ENCODE measurements at places on chromosomes 5 and 9.

DNA sequence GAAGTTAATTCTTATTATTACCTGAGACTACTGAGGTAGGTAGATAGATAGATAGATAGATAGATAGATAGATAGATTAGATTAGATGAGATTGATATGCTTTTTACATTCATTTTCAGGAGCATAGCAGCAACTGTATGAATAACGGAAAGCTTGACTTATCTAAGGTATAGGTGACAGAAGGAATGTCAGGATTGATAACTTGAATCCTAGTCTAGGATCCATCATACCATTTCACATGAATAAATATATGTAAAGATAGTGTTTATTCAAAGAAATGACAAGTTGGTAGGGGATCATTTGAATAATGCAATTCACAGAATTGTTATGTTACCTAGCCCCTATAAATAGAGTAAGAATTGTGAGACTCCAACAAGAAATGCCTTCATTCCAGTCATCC, 1008.2 kb downstream of the CDH12 start:
- no peak for DNase-seq

GRCh38 chr9:20553558-20554149, 68.6 kb downstream of the MLLT3 start:
- DNase-seq, result no peak

DNA sequence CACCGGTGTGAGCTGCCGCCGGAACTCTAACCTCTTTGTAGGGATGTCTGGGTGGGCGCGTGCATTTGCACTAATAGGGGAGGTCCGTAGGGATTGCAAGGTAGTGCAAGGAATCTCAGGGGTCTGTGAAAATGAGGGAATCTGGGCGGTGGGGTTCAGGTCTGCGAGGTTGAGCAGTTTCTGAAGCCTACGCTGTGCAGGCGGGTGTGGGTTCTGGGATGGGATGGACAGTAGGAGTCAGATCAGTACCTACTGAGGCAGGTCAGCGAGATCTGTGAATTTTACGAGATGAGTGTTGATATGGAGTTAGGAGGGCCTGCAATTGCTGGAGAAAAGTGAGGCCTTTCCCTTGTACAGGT, 856 bp upstream of the ATOSB start:
- no peak for DNase-seq

GRCh38 chr5:78552729-78553342, 95.7 kb downstream of the LHFPL2 start:
- no peak for DNase-seq

GRCh38 chr9:89153232-89154017, 25.2 kb downstream of the SHC3 start:
- DNase-seq, result no peak

DNA sequence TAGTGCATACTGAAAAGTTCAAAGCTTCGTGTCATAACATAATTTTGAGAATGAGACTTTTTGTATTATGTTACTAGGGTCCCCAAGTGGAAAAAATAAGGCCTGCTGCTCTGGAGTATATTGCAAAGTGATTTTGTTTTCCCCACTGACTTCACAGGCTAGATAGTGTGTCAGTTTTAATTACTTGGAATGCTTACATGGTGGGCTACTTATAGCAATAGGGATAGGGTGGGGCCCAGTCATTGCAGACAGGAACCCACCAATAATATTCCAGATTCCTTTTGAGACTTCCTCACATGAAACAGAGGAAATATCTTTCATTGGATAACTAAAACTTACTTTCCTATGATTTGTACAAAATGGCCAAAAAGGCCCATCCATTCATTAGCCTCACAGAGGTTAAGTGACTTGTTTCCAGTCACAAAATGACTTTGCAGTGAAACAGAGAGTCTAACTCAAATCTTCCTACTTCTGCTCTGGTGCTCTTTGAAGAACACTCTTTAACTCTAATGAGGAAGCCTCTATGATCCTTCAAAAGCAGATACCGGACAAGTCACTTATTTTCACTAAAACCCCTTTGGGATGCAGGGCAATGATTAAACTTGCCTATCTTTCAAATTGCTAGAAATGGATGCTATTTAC, 16.2 kb upstream of the MEF2C start:
- no peak for DNase-seq

DNA sequence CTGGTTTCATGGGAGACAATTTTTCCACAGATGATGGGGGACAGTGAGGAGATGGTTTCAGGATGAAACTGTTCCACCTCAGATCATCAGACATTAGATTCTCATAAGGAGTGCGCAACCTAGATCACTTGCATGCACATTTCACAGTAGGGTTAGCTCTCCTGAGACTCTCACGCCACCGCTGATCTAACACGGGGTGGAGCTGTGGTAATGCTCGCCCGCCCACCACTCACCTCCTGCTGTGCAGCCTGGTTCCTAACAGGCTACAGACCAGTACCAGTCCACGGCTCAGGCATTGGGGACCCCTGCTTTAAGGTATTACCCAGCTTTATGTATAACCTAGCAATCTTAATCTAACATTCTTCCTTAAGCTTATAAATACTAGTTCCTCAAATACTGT, 35.6 kb downstream of the TTC39B start:
- no peak for DNase-seq

GRCh38 chr5:143374496-143375217, 28.8 kb downstream of the NR3C1 start:
- DNase-seq, result no peak

GRCh38 chr5:110377361-110377760, 349.1 kb downstream of the TMEM232 start:
- DNase-seq, result no peak
